NCI-H82 (cell line): ENCODE measurements at places on chromosomes 3 and 15.

DNA sequence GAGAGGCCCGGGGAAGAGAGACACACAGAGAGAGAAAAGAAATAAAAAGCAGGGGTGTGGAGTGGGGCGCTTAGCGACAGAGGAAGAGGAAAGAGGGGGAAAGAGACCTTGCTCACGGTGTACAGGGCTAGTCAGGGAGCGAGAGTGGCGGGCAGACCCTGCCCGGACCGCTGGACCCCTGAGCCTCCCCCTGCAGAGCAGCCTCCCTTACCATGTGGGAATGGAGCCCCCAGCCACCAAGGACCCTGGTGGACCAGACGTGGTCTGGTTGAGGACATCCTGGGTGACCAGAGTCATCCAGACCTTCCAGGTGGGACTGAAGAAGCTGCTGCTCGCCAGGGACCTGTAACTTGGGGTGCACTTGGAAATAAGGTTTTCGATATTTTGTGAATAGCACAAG is 129.6 kb downstream of the CHSY1 start:
- no peak for DNase-seq

DNA sequence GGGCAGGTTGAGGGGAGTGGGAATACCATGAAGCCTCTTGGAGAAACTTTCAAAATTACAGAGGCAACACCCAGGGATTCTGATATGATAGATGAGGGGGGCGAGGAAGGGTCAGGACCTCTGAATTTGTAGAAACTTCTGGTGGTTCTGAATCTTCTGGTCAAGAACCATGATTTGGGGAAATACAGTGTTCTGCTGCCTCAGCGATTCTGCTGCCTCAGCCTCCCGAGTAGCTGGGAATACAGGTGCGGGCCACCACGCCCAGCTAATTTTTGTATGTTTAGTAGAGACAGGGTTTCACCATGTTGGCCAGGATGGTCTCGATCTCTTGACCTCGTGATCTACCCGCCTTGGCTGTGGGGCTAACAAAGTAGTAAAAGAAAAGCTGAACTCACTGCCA is 70.4 kb downstream of the MAGEF1 start:
- no peak for DNase-seq

- no peak for DNase-seq
Observed at GRCh38 chr3:46536758-46537157, 29.3 kb downstream of the LRRC2 start.

GRCh38 chr3:136787349-136787748 is 31.6 kb upstream of the SLC35G2 start:
- DNase-seq: peak; percentile 47

GRCh38 chr3:45499529-45499928 is 95.0 kb upstream of the LIMD1 start:
- peak; percentile 5 for DNase-seq

- no peak for DNase-seq
Observed at GRCh38 chr3:172688588-172688987, 22.3 kb downstream of the NCEH1 start.

DNA sequence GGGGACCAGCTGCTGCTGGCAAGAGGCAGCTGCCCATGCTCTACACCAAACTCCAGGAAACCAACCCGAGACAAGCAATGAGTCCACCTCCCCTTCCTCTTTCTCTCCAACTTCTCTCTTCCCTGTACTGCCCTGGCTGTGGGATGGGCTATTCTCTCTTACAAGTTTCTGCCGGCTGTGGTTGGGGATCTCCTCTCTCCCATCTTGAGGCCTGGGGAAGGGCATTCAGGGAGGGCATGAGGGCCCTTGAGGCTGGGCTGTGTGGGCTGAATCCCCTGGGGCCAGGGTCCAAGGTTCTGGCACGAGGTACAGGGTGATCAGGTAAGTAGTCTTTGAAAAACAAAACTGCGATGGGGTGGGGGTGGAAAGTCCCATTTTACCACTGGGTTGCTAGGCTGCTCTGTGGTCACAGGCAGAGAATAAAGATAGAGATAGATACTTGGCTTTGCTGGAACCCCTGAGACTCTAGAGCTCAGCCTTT is 32.3 kb upstream of the CTSH start:
- DNase-seq: no peak

DNA sequence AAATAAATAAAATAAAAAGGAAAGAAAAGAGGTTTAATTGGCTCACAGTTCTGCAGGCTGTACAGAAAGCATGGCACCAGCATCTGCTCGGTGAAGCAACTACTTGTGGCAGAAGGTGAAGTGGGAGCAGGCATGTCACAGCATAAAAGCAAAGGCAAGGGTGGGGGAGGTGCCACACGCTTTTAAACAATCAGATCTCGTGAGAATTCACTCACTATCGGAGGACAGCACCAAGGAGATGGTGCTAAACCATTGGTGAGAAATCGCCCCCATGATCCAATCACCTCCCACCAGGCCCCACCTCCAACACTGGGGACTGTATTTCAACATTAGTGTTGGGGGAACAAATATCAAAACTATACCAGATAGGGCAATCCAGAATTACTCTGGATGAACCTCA is 15.3 kb downstream of the SCG3 start:
- no peak for DNase-seq

DNA sequence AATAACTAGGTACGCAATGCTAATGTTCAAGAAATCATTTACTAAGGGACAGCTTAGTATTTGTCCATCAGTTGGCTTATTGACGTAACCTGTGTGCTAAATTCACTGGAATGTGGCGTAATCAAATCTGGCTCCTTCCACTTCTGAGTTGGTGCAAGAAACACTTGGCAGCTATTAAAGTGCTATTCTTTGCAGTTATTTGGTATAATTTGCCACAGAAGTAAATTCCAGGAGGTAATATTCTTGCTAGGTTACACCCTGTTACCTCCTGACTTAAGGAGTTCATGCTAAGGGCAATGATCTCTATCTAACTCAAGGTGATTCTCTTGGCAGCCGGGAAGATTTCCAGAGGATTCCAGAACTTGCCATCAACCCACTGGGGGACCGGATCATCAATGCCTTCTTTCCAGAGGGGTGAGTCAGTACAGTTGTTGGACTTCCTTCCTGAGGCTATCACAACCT is 25.5 kb downstream of the CHP1 start:
- no peak for DNase-seq

DNA sequence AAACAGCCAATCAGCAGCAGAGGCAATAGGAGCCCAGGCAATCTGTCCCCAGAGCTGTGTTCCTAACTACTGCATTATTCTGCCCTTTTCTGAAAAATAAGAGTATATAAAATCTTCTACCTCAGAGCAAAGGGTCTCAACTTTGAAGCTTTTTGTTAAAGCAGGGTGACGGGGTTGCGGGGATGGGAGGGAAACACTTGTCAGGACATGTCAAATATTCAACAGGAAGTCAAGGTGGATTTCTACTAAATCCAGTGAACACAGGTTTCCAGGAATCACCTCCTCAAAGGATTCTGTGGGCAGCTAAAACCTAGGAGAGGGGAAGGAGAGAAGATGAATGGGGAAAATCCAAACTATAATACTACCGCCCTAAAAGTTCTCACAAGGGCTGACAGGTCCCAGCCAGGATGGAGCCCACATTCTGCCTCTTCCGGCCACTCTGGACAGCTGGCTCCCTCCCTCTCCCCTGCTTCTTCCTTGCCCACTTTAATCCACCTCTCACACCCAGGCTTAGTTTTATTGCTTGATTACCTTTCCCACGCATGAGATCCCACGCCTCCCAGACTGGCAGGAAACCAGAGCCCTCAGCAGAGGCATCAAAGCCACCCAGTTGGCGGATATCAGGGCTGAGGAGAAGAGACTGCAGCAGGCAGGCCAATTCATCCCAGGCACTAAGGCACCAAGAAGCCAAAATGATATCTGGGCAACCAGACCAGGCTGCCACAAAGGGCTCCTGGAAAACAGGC is 77.2 kb downstream of the OSBPL10 start:
- no peak for DNase-seq

DNA sequence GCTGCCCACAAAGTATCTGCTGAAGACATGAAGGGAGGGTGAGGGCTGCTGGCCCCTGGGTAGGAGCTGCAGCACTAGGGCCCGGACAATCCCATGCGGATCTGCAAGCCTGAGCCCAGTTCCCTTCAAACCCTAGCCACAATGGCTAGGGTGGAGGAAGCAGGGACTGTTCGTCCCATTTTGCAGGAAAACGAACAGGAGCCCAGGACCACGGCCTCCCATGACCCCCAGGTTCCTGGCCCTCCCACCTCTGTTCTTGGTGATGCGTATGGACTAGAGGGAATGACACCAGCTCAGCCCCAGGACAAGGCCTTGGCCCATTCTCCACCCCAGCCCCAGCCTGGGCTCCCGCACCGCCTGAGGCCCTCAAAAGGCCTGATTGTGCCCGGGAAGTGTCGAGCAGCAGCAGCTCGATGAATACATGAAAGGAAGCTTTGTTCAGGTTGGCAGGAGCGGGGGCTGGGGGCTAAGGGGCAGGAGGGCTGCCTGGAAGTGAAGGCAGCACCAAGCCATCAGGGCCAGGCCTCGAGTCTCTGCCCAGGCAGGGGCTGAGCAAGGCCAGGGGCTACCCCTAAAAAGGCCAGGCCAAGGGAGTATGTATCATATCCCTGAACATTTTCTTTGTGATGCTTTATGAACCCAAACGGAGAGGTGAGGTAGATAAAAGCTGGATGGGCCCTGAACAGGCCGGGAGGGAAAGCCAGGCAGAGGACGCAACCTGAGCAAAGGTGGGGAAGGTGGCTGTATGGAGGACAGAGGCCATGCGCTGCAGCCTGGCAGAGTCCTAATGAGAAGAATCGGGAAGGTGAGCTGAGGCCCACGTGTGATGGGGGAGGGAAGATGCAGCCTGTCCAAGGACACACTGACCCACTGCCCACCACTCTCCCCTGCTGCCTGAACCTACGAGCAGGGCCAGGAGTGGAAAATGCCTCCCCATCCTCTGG is 12.2 kb downstream of the SEMA7A start:
- DNase-seq: no peak

DNA sequence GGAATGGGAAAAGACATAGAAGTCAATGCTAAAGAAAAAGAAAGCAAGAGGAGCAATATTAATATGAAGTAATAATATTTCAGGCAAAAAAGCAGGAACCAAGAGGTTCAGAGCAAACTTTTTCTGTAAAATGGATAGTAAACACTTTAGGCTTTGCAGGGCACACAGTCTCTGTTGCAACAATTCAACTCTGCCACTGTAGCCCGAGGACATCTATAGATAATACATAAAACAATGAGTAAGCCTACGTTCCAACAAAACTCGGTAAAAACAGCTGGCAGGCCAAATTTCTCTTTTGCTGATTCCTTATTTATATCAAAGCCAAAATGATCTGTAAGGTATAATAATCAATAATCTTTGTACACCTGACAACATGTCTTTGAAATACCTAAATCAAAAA is 56.8 kb downstream of the SMAD6 start:
- no peak for DNase-seq

DNA sequence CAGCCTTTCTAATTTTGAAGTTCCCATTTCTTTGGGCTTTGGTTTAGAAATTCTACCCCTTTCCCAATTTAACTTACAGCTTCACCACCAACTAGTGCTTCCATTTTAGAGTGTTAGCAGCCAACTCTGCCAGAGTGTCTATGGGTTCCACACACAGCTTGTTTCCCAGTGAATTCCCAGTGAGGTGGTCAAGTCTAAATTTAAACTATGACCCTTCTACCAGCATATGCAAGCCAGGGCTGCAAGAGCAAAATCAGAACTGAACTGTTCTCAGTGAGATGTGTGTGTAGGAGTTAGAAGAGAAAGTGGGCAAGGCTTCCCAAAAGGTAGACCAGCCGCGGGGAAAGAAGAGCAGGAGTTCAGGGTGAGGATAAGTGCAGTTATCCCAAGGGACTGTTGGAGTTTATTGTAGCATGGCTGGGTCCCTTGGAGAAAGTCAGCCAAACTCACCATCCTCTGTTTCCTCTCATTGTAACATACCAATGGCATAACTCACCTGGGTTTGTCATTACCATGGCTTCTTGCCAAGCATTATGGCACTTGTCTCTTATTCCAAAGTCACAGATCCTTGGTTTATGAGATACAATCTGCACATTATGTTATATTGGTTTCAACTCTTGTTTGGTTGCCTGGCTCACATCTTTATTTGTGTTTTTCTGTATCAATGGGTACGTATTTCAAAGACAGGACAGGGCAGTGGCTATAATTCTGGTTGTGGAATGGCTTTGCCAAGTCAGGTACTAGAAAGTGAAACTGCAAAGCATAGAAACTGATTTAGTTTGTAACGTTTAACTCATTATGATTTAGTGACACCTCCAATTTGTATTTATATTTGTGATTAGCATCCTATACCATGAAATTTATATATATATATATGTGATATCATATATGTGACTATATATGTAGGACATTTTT is 130.2 kb upstream of the UMPS start:
- no peak for DNase-seq

DNA sequence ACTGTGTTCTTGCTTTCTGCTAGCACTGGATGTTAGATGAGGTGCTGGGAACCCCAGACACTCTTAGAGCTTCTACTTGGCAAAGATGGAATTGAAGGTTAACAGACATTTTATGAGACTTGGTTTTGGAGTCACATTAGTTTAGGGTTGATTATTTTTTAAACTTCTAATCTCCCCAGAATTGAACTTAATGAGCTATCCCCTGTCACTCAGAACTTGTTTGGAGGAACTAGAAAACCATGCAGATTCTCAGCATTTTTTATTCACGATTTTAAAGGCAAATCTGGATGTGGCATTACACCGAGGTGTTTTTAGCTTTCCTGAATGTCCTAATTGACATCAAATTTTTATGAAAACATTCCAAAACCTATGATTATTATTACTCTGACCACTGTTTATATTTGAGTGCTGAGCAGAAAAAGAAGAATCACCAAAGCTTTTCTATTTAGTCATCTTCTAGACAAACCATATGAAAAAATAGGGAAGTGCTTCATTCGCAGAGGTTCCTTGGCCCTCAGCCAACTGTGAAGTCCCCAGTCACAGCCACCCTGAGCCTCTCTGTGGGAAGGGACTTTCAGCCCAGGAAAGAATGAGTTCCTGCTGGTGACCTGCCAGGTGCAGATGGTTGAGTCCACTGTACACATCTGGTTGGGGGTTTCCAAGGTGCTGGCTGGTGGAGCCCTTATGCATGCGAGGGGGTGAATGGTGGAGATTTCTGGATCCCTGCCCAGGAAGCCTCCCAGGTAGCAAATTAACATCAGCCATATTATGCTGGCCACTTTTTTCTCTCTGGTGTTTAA is 196.0 kb upstream of the TOPAZ1 start:
- no peak for DNase-seq

GRCh38 chr15:67349634-67350033 is 95.0 kb downstream of the IQCH start:
- DNase-seq: no peak

DNA sequence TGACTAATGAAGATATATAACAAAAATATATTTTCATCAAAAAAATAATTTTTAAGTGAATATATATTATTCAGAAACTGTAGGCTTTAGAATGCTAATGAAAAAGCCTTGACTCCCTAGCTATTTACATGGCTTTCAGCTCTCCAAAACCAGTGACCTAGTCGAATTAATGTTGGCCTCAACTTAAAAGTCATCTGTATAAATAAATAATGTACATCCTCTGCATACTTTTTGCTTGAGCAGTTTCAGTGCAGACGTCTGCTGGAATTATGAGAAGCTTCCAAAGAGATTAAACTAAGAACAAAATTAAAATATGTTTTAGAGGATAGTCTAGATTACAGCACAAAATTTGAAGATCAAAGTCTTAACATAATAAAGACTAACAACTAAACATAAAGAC is 520.4 kb upstream of the ALCAM start:
- no peak for DNase-seq

GRCh38 chr3:61927332-61927731 is 366.0 kb downstream of the PTPRG start:
- DNase-seq: no peak
